Omental fat pad (tissue), 4 donors: ENCODE measurements at places on chromosomes 12 and 14. TPM values are rescaled to one million over a fixed set of nuclear protein-coding genes. Genes with fewer than 3 reads are reported as not detected.

DNA sequence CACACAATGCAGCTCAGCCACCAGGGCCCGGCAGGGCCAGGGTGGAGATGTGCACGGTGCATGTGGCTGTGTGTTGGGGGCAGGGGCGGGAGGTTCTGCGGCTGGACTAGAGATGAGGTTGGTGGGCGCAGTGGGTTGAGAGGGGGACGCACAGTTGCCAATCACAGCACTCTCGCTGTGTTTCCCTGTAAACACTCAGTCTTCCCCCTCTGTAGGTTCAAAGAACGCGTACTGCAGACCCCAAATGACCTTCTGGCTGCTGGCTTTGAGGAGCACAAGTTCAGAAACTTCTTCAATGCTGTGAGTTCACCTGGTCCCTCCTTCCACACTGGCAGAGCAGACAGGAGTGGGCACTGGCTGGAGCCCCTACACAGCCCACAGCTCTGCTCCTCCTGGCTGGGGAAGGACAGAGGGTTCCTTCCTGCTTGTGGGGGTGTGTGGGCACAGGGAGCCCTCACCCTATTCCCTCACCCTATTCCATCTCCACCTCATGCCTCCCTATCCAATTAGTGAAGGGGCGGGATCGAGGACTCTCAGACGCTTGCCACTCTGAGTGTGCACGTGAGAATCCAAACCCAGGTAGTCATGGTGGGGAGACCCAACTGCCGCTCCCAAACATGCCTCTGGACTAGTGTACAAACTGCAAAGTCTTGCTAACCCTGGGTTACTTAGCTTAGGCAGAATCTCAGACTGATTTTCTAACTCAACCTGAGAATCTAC is 17.8 kb downstream of the OTUB2 start:
- no peak for DNase-seq

DNA sequence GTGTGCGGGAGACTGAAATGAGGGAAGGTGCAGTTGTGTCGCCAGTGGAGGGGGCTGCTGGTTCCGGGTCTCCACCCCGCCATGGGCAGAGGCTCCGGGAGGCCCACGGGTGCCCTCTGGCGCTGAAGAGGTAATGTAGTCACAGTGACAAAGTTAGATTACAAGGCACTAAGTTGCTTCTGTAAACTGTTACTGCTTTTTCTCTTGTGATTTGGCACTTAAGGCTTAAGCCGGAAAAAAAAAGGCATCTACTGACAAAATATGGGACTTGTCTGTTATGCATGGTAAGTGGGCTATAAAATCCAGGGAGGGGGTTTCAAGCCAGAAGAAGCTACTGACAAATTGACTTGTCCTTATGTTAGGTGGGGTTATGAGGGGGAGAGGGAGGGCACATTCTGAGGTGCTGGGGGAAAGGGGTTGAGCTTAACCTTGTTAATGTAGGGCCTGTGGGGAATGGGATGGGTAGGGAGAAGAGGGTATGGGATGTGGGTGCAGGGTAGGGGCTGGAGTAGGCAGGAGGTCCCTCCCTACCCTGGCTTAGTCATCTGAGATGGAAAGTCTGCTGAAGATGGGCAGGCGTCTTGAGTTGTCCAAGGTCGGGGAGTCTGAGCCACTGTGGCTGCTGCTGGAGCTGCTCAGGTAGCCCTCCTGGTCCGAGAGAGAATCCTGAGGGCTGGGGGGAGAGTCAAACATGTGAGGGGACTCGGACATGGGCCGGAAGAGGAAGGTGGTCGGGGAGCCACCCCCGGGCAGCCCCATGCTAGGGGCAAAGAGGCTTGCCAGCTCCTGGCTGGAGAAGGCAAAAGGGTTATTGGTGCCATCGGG is 3.7 kb downstream of the ZFP36L1 start:
- DNase-seq: no peak

The TAS2R46 gene
- 6.6 TPM for total RNA-seq

DNA sequence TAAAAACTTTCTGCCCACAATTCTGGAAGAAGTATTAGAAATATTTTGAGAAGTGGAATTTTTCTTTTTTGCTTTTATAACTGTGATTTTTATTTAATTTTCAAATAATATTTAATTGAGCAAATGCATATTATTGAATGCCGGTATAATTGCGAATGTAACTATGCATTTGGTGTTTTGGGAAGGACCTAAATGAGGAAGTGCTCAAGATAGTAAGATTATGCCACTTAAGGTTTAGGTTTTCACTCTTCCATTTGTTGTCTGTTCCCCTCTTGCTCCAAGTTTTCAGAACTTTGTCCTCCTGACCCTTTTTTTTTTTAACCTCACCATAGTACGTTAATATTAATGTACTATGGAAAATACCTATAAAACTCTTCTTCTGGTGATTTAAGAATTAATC is 85.8 kb downstream of the KIAA0586 start:
- no peak for DNase-seq

DNA sequence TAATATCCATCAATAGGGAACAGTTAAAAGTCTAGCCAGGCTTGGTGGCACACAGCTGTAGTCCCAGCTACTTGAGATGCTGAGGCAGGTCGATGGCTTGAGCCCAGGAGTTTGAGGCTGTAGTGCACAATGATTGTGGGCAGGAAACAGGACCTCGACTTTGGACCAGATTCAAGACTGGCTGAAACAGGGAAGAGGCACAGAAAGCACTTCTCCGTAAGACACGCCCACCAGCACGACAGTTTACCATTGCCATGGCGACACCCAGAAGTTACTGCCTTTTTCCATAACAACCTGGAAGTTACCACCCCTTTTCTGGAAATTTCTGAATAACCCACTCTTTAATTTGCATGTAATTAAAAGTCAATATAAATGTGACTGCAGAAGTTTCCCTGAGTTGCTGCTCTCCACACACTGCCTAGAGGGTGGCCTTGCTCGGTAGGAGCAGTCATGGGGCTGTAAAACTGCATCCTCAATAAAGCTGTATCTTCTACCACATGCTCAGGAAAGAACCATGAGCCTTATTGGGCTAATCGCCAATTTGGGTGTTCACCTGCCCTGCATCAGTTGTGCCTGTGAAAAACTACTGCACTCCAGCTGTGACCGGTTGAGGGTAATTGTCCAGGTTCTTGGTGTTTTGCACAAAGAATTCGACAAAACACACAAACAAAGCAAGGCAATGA is 4.6 kb upstream of the LRRC23 start:
- DNase-seq: no peak

The SLC7A7 gene
- total RNA-seq: 52.0 TPM

GRCh38 chr14:60204104-60204842 is 39.1 kb upstream of the DHRS7 start:
- DNase-seq: no peak
